ENCODE measurements at places on chromosomes 7 and 10.

DNA sequence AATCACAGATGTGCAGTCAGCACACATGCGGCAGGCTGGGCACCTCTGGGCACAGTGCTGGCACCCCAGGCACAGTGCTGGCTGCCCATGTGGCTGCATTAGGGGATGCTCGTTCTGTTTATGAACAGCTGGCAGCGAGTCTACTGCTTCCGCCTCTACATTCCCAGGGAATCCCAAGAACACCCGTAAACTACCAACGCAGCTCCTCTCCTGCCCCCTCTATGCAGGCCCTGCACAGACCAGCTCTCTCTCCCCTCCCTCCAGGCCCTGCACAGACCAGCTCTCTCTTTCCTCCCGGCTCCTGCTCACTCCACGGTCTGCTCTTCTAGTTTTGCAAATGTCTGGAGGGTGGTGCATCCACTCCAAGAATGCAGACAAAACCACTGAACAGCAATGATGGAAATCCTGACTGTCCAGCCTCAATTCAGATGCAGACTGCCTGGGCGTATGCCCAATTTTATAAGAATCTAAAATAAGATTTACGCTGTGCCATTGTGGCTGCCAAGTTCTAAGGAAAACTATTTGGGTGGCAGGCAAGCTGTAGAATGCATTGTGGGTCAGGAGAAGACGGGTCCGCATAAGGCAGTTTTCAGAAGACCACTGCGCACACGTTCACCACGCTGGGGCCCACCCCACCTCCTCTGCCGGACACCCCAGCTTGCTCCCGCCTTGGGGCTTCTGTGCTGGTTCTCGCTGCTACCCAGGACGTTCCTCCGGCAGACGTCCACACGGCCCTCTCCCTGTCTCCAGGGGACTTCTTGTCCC, 234.6 kb downstream of the ZMYND11 start:
- DNase-seq = no peak

GRCh38 chr7:140674899-140675701, 2.4 kb downstream of the ADCK2 start:
- DNase-seq = peak; percentile 87

DNA sequence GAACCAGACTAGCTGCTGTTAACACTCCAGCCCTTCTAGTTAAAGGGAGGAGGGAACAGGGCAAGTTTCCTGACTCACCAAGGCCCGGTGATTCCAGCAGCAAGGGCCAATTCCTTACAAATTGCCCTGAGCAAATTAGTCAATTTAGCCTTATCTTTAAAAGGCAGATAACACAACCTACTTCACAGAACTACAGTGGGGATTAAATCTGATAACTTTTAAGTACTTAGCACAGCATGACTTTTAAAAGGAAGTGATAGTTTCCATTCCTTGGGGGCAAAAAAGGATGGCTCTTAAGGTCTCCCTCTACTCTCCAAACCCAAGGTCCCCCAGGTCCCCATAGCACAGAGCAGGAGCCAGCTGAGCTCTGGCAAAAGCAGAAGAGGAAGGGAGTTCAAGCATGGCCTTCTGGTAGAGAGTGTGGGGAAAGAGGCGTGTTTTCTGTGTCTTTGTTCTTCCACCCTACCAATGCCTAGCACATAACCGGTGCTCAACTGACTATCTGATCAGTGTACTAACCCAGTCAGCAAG, 4.0 kb downstream of the CDCA7L start:
- peak; percentile 51 for DNase-seq

- DNase-seq = no peak
These were observed 472.5 kb upstream of the GHITM start for GRCh38 chr10:83666762-83667161.

- DNase-seq = peak; percentile 12
These were observed 164.6 kb upstream of the SH2B2 start for GRCh38 chr7:102122026-102122425.

GRCh38 chr10:75236178-75236825, 545 bp upstream of the COMTD1 start:
- DNase-seq = no peak

- DNase-seq = no peak
These were observed 32.7 kb upstream of the KLHL7 start for GRCh38 chr7:23072922-23073321.

DNA sequence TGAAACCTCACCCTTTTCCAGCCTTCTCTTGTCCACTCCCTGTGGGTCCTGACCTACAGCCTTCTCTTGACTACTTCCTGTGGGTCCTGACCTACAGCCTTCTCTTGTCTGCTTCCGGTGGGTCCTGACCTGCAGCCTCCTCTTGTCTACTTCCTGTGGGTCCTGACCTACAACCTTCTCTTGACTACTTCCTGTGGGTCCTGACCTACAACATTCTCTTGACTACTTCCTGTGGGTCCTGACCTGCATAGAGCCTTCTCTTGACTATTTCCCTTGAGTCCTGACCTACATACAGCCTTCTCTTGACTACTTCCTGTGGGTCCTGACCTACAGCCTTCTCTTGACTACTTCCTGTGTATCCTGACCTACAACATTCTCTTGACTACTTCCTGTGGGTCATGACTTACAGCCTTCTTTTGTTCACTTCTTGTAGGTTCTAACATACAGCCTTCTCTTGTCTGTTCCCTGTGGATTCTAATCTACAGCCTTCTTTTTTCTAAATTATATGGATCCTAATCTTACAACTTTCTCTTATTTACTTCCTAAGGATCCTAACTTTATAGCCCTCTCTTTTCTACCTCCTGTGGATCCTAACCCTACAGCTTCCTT, 36.5 kb downstream of the C10orf71 start:
- DNase-seq = no peak

DNA sequence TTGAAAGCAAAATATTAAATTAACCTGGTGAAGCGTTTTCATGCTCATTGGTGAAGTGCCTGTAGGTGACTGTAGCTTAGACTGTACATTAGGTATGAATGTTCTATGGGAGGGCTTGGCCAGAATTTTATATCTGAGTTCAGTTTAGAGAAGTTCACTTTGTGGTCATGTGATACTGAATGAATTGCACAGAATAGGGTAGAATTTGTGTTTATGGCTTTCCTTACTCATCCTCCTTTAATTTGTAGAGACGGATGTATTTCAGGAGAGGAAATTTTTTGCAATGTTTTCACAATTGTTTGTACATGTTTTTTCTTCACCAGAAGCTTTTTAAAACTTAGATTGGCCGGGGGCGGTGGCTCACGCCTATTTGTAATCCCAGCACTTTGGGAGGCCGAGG, 32.3 kb downstream of the REEP3 start:
- DNase-seq = no peak

GRCh38 chr10:118853916-118854315, 99.1 kb upstream of the CACUL1 start:
- DNase-seq = no peak

DNA sequence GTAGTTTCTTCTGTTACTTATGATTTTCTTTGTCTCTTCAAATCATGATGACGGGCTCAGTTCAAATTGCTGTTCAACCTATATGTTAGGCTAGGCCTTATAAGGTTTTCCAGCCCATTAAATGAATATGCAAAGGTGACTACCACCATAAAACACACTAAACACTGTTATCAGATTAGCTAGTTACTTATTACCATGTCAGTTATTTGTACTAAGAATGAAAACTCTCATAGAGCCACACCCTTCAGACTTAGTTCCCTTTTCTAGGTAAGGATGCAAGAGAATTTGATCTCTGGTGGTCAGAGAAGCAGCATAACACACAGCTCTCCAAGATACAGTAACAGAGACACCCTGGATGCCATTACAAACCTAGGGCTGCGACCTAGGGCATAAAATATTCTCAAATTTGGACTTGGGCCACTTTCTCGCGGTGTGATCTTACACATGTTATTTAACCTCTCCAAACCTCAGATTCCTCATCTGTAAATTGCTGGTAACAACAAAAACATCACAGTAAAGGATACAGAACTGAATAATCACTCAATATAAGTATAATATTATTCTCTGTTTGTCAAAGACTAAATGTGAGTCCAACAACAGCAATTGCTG, 35.6 kb downstream of the ANKMY2 start:
- no peak for DNase-seq

DNA sequence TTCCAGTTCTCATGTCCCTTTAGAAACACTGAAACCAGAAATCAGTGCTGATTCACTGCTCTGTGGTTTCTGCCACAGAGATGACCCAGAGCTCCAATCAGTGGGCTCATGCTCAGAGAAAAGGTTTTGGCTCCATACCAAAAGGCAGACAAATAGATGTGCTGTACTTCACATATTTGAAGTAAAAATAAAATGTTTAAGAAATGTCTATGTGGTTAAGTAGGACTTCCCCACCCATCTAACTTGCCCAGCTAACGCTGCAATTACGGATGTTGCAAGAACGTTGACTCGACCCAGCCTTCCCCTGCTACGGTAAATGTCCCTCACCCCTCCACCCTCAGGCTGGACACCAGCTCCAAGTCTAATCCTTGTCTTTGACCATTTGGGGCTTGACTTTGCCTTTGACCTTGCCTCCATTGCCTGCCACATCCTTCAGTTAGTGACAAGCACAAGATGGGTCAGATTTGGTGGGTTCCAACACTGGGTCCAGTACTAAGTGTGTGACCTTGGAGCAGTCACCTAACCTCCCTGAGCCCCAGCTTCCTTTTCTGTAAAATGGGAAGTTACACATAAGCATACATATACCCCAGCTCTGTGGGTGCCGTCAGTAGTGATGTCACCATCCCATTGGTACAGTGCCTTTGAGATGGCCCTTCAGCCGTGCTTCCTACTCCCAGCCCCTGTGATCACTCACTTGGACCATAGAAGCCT, 95.8 kb downstream of the CHST15 start:
- peak; percentile 92 for DNase-seq

DNA sequence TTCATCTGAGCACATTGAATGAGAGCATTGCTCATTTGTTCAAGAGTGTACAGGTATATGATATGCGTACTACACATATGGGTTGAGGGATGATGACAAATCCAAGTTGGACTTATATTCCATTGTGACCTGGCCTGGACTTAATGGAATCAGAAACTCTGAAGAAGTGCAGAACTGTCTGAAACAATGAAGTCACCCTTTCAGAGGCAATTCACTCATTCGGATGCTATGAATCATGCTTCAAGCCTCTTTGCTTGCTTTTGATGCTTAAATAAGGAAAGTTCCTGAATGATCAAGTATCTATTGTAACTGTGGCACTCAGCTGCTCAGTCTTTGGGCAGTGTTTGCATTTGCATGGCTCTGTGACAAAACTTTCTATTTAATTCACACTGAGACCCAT, 93.4 kb downstream of the ZNF365 start:
- DNase-seq = no peak

GRCh38 chr10:396535-397220, 261.4 kb downstream of the ZMYND11 start:
- DNase-seq = no peak

GRCh38 chr10:57336865-57337264, 930.8 kb downstream of the IPMK start:
- no peak for DNase-seq

- DNase-seq = no peak
These were observed 76.7 kb upstream of the MTPN start for GRCh38 chr7:136053689-136054485.

- no peak for DNase-seq
These were observed 34.8 kb upstream of the FGFR2 start for GRCh38 chr10:121633056-121633455.

GRCh38 chr7:157058701-157059100, 48.2 kb upstream of the MNX1 start:
- DNase-seq = no peak

DNA sequence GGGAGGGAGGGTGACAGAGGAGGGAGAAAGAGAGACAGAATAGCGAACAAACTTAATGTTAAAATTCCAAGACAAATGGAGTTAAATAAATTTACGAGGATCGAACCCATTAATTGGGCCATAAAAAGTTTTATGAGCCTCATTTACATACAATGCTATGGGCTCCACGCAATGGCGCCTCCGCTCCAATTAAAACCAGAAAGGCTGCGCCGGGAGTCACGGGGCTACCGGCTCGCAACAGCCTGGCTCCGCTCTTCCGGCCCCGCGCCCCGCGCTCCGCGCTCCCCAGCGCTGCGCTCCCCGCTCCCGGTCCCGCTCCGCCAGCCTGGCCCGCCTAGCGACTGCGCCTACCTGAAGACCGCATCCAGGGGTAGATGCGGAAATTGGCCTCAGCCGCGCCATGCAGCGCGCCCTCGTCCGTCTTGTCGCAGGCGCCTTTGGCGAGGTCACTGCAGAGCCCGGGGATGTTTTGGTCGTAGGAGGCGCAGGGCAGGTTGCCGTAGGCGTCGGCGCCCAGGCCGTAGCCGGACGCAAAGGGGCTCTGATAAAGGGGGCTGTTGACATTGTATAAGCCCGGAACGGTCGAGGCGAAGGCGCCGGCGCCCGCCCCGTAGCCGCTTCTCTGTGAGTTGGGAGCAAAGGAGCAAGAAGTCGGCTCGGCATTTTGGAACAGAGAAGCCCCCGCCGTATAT, 513 bp downstream of the HOXA7 start:
- peak; percentile 55 for DNase-seq

All from suppressor macrophage (primary cell).